Muscle of leg (tissue), 16 donors: ENCODE measurements at places on chromosomes 11 and 22.

DNA sequence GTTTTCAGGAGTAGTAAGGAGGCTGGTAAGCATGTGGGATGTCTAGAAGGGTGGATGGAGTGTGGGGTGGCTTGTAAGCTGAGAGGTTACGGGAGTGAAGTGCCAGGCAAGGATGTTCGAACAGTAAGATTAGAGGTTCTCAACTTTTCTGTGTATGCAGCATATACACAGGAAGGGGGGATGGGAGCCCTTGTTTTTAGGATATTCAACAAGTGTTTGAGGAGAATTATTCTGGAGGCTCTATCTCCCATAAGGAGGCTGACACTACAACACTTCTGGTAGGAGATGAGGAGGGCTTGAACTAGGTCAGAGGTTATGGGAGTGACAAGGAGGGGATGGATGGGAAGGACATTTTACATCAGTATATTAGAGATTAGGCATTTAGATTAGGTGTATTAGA lies 109.5 kb downstream of the TEAD1 start:
- H3K27me3 ChIP-seq, result no peaks in the 10 kb centered on the region
- DNase-seq, result no peak
- H3K4me3 ChIP-seq, result no peak overlapping the region
- H3K36me3 ChIP-seq, result peaks cover 4% of the 10 kb centered on the region
- H3K27ac ChIP-seq, result no peak overlapping the region

- DNase-seq, result no peak
- H3K27ac ChIP-seq, result no peak overlapping the region
- peaks cover 34% of the 10 kb centered on the region for H3K27me3 ChIP-seq
These were observed 85.8 kb upstream of the RTL6 start for GRCh38 chr22:44583854-44584253.

DNA sequence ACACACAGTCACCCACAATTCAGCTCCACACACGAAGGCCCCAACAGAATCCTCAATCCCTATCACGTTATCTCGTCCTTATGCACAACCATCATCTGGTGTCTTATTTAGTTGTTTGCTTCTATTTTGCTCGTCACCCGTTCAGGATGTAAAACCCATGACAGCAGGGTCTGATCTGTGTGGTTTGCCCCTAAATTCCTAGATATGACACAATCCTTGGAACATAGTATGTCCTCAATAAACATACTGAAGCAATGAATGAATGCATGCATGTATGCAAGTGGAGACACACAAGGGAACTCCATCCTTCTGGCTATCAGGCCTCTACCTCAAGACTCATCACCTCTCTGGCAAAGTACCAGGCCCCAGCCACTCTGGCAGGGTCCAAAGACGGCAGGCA lies 20.2 kb downstream of the STARD10 start:
- H3K27me3 ChIP-seq, result no peaks in the 10 kb centered on the region
- no peak overlapping the region for H3K4me3 ChIP-seq
- DNase-seq, result no peak
- H3K27ac ChIP-seq, result peak overlapping the region; percentile 93

GRCh38 chr22:49763138-49763537 lies 64.5 kb downstream of the BRD1 start:
- H3K27me3 ChIP-seq, result no peaks in the 10 kb centered on the region
- H3K4me3 ChIP-seq, result no peak overlapping the region
- H3K36me3 ChIP-seq, result no peaks in the 10 kb centered on the region

DNA sequence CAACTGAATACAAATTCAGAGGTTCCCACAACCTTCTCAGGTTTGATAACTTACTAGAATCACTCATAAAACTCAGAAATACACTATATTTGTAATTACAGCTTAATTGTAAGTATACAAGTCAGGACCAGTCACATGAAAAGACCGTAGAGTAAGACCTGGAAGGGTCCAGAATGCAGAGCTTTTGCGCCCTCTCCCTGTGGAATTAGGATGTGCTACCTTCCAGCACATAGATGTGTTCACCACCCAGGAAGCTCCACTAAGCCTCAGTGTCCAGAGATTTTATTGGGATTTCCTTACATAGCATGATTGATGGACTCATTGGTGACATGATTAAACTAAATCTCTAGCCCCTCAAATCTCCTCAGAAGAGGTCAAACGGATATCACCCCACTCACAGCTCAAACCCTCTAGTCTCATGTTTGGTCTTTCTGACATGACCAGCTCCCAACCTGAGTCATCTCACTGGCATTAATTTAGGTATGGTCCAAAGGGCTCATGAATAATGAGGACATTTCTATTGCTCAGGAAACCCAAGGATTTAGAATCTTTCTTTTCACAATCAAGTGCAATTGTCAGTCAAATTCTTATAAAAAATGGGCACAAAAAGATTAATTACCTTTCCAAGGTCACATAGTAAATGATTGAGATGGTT lies 77.2 kb upstream of the UBASH3B start:
- no peak overlapping the region for H3K27ac ChIP-seq
- no peaks in the 10 kb centered on the region for H3K27me3 ChIP-seq
- no peak for DNase-seq
- peaks cover 6% of the 10 kb centered on the region for H3K4me1 ChIP-seq
- H3K36me3 ChIP-seq, result no peaks in the 10 kb centered on the region

GRCh38 chr11:102705626-102706025 lies at the start of gene MMP27:
Gene MMP27 (minus strand): TSS chr11:102705769. CDS start chr11:102705714, 55 bp downstream.
- no peaks in the 10 kb centered on the region for H3K4me1 ChIP-seq
- no peak within 1 kb of the TSS for H3K4me3 ChIP-seq

DNA sequence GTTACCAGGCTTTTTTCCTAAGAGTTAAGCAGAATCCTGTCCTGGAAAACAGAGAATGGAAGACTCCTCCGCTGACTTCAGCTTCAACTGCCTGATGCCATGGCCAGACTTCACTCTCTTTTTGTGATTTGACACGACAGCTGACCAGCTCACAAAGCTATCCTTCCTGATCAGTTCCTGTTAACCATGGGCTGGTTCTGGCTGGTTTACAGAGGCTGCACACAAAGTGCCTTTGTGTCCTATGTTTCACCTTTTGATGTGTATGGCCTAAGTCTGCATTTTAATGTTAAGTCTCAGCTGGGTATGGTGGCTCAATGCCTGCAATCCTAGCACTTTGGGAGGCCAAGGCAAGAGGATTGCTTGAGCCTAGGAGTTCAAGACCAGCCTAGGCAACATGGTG lies 11.1 kb downstream of the FOLR3 start:
- H3K4me3 ChIP-seq, result no peak overlapping the region
- H3K4me1 ChIP-seq, result no peaks in the 10 kb centered on the region
- H3K27me3 ChIP-seq, result no peaks in the 10 kb centered on the region
- H3K27ac ChIP-seq, result no peak overlapping the region
- peak; percentile 7 for DNase-seq

DNA sequence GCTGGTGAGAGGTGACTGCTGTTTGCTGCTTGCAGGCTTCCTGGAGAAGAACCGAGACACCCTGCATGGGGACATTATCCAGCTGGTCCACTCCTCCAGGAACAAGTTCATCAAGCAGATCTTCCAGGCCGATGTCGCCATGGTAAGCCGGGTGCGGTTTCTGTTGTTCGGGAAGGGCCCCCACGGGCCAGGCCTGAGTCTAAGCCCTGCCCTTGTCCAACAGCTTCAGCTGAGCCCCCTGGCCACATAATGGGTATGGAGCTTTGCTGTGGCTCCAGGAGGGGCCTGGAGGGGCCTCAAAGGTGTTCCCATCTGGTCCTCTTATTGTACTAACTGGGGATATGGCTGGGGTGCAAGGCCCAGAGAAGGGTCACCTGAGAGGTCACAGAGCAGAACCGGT lies 38.0 kb downstream of the MYO7A start:
- no peak overlapping the region for H3K27ac ChIP-seq
- H3K4me3 ChIP-seq, result no peak overlapping the region
- H3K27me3 ChIP-seq, result no peaks in the 10 kb centered on the region
- H3K4me1 ChIP-seq, result no peaks in the 10 kb centered on the region

DNA sequence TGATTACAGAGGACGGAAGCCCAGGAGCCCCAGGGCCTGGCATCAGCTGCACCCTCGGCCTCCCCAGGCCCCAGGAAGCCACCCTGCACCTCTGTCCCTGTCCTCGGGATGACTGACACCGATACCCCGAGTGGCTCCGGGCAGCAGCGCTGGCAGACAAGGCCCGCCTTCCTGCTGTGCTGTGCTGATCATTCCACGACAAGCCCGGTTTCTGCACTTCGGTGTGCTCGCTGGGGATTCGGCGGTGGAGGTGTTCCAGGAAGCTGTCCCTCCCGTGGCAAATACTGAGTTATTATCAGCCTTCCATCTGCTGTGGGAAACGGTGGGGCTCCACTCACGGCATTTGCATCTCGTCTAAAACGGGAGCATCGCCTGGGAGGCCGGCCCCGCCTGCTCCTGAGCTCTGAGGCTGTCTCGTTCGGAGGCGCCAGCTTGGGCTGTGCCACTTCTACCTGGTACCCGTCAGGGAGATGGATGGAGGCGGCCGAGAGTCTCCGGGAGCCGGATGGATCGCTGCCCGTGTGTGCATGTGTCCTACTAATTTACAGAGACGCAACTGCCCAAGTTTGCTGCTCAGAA lies 506.1 kb downstream of the BRD1 start:
- H3K4me1 ChIP-seq, result no peaks in the 10 kb centered on the region
- H3K27ac ChIP-seq, result no peak overlapping the region
- H3K27me3 ChIP-seq, result peaks cover 14% of the 10 kb centered on the region
- no peak for DNase-seq

- no peak overlapping the region for H3K4me3 ChIP-seq
- peak overlapping the region; percentile 16 for H3K27ac ChIP-seq
- H3K27me3 ChIP-seq, result no peaks in the 10 kb centered on the region
- no peaks in the 10 kb centered on the region for H3K36me3 ChIP-seq
These were observed 88.7 kb downstream of the GALNT18 start for GRCh38 chr11:11533057-11533456.
